ENCODE measurements at places on chromosomes 12 and 14.

GRCh38 chr14:75366963-75367362 is 60.9 kb upstream of the JDP2 start:
- no peak overlapping the region for H3K4me3 ChIP-seq
- DNase-seq, result no peak
- H3K36me3 ChIP-seq, result no peaks in the 10 kb centered on the region
- peaks cover 17% of the 10 kb centered on the region for H3K27me3 ChIP-seq
- no peak overlapping the region for H3K27ac ChIP-seq

GRCh38 chr12:103827911-103828391 is 13.1 kb downstream of the NT5DC3 start:
- DNase-seq, result no peak
- H3K27me3 ChIP-seq, result no peaks in the 10 kb centered on the region
- no peak overlapping the region for H3K27ac ChIP-seq
- H3K36me3 ChIP-seq, result no peaks in the 10 kb centered on the region
- H3K4me1 ChIP-seq, result peaks cover 14% of the 10 kb centered on the region

DNA sequence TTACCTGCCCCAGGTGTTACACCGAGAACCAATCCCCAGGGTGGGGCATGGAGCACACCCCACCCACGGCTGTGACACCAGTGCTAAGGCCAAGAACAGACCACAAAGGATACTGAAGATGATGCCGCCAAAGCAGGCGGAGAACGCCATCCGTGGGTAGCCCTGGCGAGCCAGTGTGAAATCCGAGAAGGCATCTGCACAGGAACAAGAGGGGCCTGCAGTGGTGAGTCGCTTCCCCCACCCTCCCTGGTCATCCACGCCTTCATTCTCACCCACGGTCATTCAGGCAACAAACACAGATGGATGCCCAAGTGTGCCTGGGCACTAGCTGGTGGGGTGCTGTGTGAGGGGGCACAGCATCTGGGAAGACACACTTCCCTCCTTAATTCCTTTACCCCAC is 28.5 kb downstream of the SLC8B1 start:
- H3K4me1 ChIP-seq, result no peaks in the 10 kb centered on the region
- no peak overlapping the region for H3K4me3 ChIP-seq
- H3K27me3 ChIP-seq, result no peaks in the 10 kb centered on the region
- DNase-seq, result no peak
- H3K27ac ChIP-seq, result no peak overlapping the region
- H3K36me3 ChIP-seq, result no peaks in the 10 kb centered on the region

GRCh38 chr14:78197051-78197450 is 26.9 kb downstream of the NRXN3 start:
- H3K4me3 ChIP-seq, result no peak overlapping the region
- H3K4me1 ChIP-seq, result no peaks in the 10 kb centered on the region
- no peaks in the 10 kb centered on the region for H3K27me3 ChIP-seq
- no peak for DNase-seq
- H3K27ac ChIP-seq, result no peak overlapping the region

- peaks cover 42% of the 10 kb centered on the region for H3K4me1 ChIP-seq
- H3K36me3 ChIP-seq, result no peaks in the 10 kb centered on the region
- H3K27me3 ChIP-seq, result no peaks in the 10 kb centered on the region
- H3K27ac ChIP-seq, result peak overlapping the region; percentile 77
- no peak overlapping the region for H3K4me3 ChIP-seq
Observed at GRCh38 chr12:58309806-58310205, 368.4 kb downstream of the ATP23 start.

GRCh38 chr12:52436000-52436827 is 2.0 kb upstream of the KRT75 start:
- DNase-seq, result peak; percentile 56
- H3K27ac ChIP-seq, result no peak overlapping the region
- H3K4me1 ChIP-seq, result peaks cover 13% of the 10 kb centered on the region
- peaks cover 10% of the 10 kb centered on the region for H3K27me3 ChIP-seq

GRCh38 chr12:121107681-121108080 is 25.0 kb upstream of the P2RX7 start:
- no peak overlapping the region for H3K4me3 ChIP-seq
- peak; percentile 14 for DNase-seq
- no peaks in the 10 kb centered on the region for H3K4me1 ChIP-seq
- no peak overlapping the region for H3K27ac ChIP-seq
- H3K36me3 ChIP-seq, result no peaks in the 10 kb centered on the region

DNA sequence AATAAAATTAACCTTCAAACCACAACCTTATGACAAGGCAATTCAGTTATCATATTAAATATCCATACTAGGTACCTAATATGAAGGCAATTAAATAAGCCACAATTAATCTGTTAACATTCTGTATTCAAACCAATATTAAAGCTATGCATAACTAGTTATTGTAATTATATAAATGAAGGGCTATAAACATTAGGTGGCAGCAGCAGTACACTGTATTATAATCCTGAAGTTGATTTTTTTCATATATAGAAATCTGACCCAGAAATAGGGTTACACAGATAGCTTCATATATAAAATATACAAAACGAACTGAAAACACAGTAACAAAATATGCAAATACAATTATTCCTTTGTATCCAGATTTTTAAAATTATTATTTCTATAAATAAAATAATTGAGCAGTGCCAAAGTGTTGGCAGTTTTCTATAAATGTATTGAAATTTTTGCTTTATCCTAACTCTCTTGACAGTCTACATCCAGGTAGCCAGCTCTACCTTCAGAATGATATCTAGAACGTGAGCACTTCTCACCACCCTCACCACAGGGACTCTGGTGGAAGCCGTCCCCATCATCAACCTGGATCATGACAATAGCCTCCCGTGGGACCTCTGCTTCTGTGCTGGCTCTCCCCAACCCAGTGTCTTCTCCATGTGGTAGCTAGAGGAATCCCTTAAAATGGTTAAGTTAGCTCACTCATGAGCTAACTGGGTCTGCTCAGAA is 136.2 kb downstream of the MED13L start:
- H3K36me3 ChIP-seq, result no peaks in the 10 kb centered on the region
- peaks cover 82% of the 10 kb centered on the region for H3K4me1 ChIP-seq
- DNase-seq, result peak; percentile 18
- no peaks in the 10 kb centered on the region for H3K27me3 ChIP-seq
- H3K27ac ChIP-seq, result peak overlapping the region; percentile 23

- H3K27me3 ChIP-seq, result no peaks in the 10 kb centered on the region
- DNase-seq, result no peak
- no peaks in the 10 kb centered on the region for H3K4me1 ChIP-seq
- H3K36me3 ChIP-seq, result no peaks in the 10 kb centered on the region
- H3K4me3 ChIP-seq, result no peak overlapping the region
Observed at GRCh38 chr12:125121106-125121505, 55.9 kb downstream of the AACS start.

GRCh38 chr12:52006726-52007157 is at the start of gene TAMALIN:
Gene TAMALIN (plus strand): TSS chr12:52006946. CDS start chr12:52007020, 74 bp downstream.
- H3K4me1 ChIP-seq, result peaks cover 9% of the 10 kb centered on the region
- no peaks in the 10 kb centered on the region for H3K36me3 ChIP-seq

GRCh38 chr14:80208461-80208860 is 2.8 kb downstream of the DIO2 start:
- H3K36me3 ChIP-seq, result no peaks in the 10 kb centered on the region
- no peaks in the 10 kb centered on the region for H3K27me3 ChIP-seq
- H3K27ac ChIP-seq, result peak overlapping the region; percentile 13
- peaks cover 23% of the 10 kb centered on the region for H3K4me1 ChIP-seq

GRCh38 chr12:1886396-1887008 is 31.9 kb downstream of the CACNA2D4 start:
- H3K27me3 ChIP-seq, result peaks cover 44% of the 10 kb centered on the region
- no peak overlapping the region for H3K27ac ChIP-seq
- H3K4me1 ChIP-seq, result no peaks in the 10 kb centered on the region
- DNase-seq, result no peak
- H3K4me3 ChIP-seq, result no peak overlapping the region

DNA sequence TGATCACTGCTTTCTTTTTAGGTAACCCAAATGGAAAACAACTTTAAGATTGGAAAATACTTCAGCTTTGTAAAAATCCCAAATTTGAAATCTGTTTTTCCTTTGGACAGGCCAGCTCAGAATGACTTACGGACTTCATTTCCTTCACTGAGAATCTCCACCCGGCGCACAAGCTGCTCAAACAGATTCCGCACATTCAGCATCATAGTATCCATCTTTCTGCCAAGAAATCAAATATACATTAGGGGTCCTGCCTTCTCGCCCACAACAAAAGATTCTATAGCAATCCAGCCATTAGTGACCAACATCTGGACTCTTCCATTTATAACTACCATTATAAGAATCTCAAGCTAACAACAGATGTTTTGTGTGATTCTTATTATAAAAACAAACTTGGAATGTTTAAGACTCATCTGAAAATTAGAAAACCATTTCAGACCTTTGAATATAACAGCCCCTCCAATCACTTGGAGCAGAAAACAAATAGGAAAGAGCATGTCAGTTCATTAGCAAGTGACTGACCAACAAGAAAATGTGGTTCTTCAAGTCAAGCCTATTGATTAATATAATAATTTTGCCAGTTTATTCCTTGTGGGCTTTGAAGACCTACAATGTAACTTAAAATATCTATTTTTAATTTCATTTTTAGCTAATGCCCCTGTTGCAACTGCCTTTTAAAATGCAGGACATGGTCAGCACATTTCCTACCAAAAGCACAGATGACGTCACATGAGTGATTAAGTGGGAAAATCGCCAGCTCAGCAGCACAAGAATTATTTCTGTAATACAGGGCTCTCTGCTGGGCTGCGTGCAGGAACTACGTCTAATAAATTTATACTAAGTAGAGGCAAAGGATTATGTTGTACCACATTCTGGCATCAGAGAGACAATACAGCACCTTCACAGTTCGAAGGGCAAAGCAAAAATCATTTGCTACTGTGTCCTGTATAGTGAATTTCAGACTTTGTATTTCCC is 8.5 kb downstream of the RACGAP1 start:
- peak overlapping the region; percentile 52 for H3K4me3 ChIP-seq
- H3K4me1 ChIP-seq, result peaks cover 23% of the 10 kb centered on the region
- peak overlapping the region; percentile 81 for H3K27ac ChIP-seq
- peak; percentile 96 for DNase-seq

DNA sequence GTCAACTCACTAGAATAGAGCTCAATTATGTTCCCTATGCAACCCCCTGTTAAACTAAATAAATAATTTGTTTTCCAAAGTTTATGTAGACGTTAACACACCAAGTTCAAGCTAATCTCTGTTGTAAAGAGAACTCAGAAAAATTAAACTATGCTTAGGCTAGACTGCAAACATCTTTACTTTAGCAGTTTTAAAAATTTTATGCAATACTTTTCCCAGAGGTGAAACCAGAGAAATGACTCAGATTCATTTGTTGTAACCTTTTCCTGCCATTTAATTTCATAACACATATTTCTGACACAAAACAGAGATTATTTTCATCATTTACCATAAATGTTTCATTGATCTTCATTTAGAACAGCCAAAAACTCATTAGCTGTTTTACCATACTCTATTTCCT is 27.4 kb downstream of the ABCC9 start:
- peak overlapping the region; percentile 60 for H3K27ac ChIP-seq
- H3K36me3 ChIP-seq, result no peaks in the 10 kb centered on the region
- no peaks in the 10 kb centered on the region for H3K27me3 ChIP-seq
- H3K4me1 ChIP-seq, result peaks cover 42% of the 10 kb centered on the region
- no peak overlapping the region for H3K4me3 ChIP-seq
- DNase-seq, result peak; percentile 42

DNA sequence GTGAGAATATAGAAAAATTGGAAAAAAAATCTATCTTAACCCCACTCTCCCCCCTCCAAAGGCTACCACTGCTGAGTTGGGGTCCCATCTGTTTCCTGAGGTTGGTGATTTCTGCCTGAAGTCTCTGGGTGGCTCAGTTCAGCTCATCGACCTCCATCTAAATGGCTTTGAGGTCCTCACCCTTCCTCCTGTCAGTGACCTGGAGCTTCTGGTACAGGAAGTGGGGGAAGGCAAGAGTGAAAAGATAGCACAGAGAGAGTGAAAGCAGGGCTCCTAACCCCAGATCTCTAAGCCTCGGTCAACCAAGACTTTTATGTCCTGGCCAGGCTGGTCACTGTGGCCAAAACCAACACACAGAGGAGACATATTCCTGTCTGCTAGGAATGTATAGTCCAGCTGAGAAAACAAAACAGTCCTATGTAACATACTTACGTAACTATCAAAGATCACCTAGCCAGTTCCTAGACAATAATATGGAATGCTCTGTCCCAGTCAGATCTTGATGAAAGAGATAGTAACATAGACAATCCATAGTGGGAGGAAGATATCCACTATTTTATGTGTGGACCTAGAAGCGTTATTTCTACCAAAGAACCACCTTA is 12.3 kb upstream of the KRT73 start:
- H3K27ac ChIP-seq, result no peak overlapping the region
- H3K36me3 ChIP-seq, result no peaks in the 10 kb centered on the region
- H3K27me3 ChIP-seq, result peaks cover 52% of the 10 kb centered on the region
- DNase-seq, result no peak

DNA sequence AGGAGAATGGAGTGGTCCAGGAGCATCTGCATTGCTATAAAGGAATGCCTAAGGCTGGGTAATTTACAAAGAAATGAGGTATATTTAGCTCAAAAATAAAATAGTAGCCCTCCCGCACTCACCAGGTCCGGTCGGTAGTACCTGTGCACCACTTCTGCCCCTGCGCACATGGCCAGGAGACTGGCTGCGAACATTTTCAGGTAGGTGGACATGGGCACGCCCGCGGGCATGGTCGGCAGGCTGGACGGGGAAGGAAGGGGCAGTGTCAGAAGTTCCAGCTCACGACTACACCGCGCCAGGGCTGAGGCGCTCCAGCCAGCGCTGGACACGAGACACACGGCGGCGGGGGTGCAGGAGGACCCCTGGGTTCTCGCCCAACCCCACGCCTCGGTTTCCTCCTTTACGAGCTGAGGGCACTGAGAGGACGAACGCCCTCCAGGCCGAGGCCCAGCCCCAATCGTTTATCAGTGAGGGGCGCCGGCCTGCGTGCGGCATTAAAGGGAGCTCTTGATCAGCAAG is 9.1 kb upstream of the TDG start:
- no peaks in the 10 kb centered on the region for H3K27me3 ChIP-seq
- peak overlapping the region; percentile 88 for H3K4me3 ChIP-seq
- peak overlapping the region; percentile 97 for H3K27ac ChIP-seq
- H3K36me3 ChIP-seq, result peaks cover 6% of the 10 kb centered on the region
- no peak for DNase-seq

GRCh38 chr12:90292183-90292582 is 583.5 kb upstream of the ATP2B1 start:
- H3K4me1 ChIP-seq, result no peaks in the 10 kb centered on the region
- no peak overlapping the region for H3K27ac ChIP-seq
- no peaks in the 10 kb centered on the region for H3K36me3 ChIP-seq
- DNase-seq, result no peak

GRCh38 chr12:119751961-119752360 is 84.0 kb downstream of the PRKAB1 start:
- H3K4me3 ChIP-seq, result no peak overlapping the region
- no peak for DNase-seq
- H3K4me1 ChIP-seq, result peaks cover 15% of the 10 kb centered on the region
- no peaks in the 10 kb centered on the region for H3K36me3 ChIP-seq
- H3K27me3 ChIP-seq, result no peaks in the 10 kb centered on the region
- H3K27ac ChIP-seq, result no peak overlapping the region

- H3K4me1 ChIP-seq, result peaks cover 25% of the 10 kb centered on the region
- DNase-seq, result peak; percentile 20
- H3K36me3 ChIP-seq, result peaks cover 20% of the 10 kb centered on the region
- 0 out of 2 replicates have a peak overlapping the region, but pooled peaks have one; percentile 20 for H3K27ac ChIP-seq
Observed at GRCh38 chr14:91893007-91893406, 25.7 kb upstream of the TC2N start.

All from GM23248 (cell line).